ENCODE measurements at places on chromosomes 2 and 18.

- DNase-seq, result no peak
These were observed 181.3 kb upstream of the EPHA4 start for GRCh38 chr2:221753401-221753800.

DNA sequence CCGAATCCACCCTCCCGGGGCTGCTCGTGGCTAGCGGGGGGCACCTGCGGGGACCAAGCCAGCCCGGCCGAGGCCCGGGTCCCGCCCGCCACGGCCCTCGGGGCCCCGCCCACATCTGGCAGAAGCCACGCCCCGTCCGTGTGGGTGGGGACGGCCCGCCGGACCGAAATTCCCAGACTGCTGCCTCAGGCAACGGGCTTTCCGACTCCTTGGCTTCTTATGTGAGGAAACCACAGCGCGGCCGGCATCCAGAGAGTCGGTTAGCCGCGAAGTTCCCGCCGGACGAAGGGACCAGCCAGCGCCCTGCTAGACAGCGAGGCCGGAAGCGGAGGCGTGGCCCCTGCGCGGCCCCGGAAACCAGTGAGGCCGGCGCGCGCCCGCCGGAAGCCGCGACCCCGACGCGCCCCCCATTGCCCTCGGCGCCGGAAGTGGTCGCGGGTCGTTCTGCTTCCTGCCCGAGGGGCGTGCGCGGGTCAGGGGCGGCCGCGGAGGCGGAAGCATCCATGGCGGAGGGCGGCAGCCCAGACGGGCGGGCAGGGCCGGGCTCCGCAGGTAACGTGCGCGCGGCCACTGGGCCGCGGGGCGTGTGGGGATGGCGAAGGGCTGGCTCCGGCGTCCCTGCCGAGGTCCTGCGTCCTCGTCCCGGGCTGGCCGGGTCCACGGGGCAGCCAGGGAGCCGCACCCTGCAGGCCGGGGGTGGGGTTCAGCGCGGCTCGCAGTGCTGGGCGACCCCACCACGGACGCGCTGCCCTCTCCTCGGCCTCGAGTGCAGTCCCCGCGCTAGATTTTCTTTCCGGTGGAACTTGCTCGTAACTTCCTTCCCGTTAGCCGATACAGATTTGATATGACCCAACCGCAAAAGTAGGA, at the start of gene ASB1:
TSS of gene ASB1 (plus strand) at position 360 of the 867 bp plus-strand sequence. CDS start at position 504, 144 bp downstream.
- peak; percentile 28 for DNase-seq

DNA sequence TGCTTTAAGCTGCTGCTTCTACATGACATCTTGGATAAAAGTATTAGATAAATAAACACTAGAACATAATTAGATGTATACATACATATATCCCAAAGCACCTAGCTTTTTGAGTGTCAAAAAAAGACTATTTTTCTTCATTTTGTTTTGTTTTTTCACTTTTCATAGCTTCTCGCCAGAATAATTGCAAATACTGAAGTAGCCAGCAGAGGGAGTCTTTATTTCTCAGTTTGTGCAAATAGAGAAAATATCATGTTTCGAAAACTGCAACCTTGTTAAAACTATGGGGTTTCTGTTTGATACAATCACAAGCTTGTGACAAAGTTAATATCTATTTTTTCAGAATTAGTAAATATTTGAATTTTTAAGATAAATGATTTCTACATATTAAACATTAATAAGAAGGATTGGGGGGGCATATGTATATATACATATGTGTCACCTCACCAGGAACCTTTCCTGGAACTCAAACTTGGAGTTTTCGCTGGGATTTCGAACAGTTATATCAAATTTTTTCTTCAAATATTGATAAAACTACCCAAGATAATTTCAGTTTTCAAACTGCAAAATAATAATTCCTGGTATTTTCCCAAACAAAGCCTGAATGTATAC, 61.0 kb downstream of the GRB14 start:
- DNase-seq, result no peak

- no peak for DNase-seq
These were observed 355.4 kb downstream of the KIAA1328 start for GRCh38 chr18:37184209-37184868.

DNA sequence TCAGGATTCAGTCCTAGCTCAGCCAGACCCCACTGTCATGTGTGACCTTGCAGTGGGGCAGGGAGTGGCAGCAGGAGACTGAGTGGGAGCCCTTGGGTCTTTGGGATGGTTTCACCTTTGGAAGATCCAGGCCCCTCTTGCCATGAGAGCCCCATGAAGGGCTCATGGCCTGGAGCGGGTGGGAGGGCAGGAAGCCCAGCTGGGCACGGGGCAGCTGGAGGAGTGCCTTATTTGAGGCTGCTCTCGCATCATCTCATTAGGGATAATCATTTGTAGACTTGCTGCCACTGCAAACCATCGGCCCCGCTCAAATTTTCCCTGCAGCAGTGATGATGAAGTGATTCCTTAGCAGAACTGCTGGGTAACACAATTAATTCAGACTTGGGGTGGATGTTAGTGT, 73.9 kb downstream of the TGOLN2 start:
- no peak for DNase-seq

GRCh38 chr2:147884830-147885229, 40.0 kb downstream of the ACVR2A start:
- DNase-seq, result no peak

DNA sequence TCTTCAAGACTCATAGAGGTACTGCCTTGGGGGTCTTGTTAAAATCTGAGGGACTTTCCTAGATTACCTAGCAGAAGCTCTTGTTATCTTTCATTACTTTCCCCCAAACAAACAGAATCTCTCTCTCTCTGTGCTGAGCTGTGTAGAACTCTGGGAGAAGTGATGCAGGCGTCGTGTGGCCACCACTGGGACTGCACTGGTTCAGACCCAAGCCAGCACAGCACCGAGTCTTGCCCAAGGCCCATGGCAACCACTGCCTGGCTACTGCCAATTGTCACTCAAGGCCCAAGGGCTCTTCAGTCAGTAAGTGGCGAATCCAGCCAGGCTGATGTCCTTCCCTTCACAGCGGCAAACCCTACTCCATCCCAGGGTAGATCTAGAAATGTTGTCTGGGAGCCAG, 28.6 kb downstream of the PPP1R1C start:
- no peak for DNase-seq

DNA sequence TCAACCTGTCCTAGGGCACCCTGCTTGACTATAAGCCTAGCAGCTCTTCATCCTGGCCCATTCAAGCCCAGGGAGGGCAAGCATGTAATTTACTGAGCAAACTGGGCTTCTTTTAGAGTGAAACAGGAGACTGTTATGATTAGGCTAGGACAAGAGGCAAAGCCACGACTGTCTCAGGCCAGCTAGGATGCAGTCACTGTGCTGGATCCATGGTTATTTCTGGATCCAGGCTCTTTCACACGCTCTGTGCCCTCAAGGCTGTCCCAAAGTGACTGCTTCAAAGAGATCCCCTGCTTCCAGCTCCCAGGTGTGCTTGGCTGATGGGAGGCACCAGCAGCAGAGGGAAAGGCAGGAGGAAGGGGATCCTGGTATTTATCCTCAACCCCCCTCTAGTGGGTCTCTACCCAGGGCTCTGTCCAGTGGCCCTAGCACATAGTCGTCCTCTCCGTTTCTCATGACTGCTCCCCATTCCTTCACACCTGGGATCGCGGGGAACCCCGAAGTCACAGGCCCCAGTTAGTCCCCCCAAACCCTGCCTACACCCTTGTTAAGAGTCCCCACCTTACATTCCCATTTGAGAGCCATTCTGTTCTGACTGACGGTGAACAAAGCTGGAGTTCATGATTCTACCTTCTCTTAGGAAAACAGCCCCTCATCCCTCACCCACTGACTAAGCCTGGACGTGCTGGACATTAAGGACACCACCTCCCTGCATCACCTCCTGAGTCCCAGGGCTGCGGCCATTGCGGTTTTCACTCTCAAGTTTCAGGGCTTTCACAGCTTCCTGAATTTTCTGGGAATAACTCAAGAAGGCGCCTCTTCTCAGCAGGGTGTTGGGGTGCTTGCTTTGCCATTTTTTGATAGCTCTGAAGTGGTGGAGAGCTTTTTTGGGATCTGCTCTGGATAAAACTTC, 63.2 kb downstream of the POLR1A start:
- DNase-seq, result no peak

DNA sequence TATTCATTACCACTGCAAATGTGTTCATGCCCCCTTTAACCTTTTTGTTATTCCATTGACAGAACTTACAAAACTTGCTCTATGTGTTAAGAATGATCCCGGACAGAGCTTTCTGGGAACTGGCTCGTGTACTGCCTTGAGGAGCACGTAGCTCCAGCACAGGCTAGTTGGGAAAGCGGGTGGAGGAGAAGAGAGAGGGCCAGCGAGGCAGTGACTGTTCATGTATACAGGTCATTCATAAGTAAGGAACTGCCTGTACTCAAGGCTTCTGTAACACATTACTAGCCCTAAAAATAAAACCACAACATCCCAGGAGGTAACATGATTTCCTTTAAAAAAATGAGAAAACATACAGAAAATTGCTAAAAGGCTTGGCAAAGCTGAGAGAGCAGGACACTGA, 109.0 kb downstream of the STK39 start:
- DNase-seq, result no peak

- no peak for DNase-seq
These were observed 1358.1 kb upstream of the DDX18 start for GRCh38 chr2:116456429-116456828.

DNA sequence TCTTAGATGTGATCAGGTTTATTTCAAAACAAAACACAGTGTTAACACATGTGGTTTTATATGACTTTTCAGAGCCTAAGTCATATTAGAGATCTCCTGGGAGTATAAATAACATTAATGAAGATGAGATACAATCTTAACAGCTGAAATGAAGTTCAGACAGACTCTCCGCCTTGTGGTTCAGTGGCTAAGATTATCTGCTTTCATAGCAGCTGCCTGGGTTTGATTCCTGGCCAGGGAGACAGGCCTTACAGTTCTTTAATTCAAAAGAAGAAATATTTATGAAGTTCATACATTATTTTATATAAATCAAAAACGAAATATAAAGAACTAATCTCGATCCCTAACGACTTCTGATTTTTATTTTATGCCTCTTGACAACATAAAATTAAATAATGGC, 35.2 kb upstream of the TTC32 start:
- DNase-seq, result no peak

DNA sequence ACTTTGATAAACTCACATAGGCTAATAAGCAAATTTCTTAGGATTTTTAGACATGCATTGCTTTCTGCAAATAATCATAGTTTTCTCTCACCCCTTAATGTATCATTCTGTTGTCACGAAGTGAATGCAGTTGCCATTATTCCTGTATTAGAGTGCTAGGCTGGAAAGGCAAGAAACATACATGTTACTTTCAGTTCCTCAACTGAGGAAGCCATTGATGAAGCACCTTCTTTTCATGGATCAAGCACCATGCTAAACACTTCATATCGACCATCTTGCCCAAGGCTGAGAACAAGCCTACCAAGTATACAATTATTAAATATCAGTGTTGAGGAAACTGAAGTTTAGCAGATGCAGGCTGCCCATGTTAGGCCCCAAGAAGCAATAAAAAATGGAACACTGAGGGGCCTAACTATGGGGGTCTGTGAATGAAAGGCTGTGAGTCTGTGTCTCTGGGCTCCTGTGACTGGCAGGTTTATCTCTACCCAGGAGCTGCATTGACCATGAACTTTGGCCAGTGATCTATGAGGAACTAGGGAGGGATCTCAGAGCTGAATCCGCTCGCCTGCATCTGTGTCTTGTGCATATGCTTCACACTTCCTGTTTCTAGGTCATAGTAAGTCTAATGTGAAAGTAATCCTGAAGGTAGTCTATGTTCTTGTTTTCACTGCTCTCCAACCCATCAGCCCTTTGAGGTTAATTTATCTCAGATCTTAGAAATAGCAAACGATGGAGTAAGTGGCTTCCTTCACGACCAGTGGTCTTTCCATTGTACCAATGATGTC, 16.0 kb upstream of the TSPYL6 start:
- no peak for DNase-seq

- no peak for DNase-seq
These were observed 3.8 kb downstream of the NT5C1B start for GRCh38 chr2:18585526-18585925.

DNA sequence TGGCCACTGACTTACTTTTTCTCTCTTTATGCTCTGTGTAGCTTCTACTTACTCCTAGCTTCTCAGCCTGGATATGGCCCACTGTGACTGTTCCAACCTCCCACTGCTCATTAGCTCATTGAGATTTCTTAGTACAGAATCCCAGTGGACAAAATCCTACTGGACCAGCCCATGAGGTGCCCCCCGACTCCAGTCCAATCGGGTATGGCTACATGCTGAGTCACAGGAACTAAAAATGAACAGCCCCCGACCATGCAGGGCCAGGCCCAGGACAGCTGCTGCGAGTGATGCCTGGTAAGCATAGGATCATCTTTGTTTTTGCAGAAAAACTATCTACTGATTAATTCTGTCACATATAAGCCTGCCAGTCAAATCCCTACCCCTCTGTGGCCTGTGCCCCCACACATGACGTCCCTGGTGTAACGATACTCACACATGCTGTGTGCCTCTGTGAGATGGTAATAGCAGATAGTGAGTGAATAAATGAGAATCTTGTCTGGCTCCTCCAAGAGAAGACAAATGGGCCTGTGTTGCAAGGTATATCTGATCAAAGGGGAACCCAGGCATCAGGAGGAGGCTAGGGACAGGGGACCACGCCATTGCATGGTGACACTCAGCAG, 85.9 kb upstream of the KLF7 start:
- DNase-seq, result no peak

GRCh38 chr2:190819840-190820301, 60.8 kb upstream of the GLS start:
- DNase-seq, result no peak

DNA sequence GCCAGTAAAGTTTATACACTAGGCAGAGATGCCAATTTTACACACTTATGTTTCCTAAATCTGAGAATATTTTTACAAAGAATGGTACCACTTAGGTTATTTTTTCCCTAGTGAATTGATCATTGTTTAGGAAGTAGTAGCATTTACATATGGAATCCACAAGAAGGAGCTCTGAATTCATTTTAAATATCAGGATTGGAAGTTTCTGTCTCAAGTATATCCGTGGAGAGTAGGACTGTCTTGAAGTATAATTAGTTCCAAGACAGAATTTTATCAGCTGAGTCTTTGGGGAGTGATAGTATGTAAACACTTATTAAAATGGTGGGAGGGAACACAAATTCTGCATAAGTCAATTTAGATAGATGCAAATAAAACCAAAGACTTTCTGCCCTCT, 82.3 kb upstream of the FAM98A start:
- DNase-seq, result no peak

DNA sequence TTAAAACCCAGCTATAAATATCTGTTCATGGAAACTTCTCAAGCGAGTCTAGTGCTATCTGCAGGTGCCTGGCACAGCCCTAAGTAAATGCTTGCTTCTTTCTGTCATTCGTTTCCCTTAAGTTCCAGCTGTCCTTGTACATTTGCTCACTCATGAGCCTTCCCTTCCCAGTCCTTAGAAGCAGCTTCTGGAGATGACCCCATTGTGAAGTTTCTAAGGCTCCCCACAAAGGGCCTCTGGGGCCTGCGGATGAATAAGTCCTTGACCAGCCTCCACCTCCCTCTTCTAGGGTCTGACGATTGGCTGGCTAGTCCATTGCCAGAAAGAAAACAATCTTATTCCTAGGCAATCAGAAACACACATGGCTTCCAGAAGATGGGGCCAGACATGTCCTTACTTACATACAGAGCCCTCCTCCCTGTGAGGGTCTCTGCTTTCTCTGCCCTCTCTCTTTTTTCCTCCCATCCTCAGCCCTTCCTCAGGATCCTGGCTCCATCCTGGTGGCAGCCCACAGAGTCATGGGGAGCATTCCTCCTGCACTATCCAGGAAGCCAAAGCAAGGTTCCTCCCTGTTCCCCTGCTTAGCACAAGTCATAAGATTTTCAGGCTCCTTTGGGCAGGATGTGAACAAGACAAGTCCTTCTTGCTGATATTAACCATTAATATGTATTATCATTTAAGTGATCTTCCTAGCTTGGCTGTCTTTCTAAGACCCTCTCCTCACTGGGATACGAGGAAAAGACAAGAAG, 87.3 kb downstream of the TNFRSF11A start:
- DNase-seq, result no peak
